ENCODE measurements at places on chromosomes 13 and 19.
A peak's percentile ranks its signal among the peaks of the same experiment; 100 is the strongest.

DNA sequence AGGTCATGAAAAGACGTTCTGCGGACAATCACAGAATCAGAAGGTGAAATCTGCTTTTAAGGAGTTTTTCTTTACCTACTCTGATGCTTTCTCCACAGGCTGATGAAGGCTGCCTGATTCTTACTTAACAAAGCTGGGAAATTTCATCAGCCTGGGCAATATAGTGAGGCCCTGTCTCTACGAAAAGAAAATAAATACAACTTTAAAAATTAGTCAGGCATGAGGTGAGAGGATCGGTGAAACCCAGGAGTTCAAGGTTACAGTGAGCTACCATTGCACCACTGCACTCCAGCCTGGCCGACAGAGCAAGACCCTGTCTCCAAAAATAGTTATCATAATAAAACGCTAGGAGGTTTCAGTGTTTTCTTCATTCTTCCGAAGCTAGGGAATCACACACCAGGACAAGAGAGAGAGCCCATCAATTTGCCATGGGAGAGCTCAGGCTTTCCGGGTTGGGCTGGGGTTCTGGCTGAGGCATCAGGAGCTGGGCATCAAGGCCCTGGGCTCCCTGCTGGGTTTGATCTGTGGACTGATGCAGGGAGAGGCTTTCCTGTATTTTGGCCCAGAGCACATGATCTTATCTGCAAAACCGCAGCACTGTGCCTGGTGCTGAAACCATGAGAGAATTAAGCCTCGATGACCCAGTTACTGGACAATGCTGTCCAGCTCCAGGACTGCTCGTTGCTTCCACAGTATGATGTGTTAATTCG, 25.1 kb upstream of the CEBPG start:
- DNase-seq: no peak

DNA sequence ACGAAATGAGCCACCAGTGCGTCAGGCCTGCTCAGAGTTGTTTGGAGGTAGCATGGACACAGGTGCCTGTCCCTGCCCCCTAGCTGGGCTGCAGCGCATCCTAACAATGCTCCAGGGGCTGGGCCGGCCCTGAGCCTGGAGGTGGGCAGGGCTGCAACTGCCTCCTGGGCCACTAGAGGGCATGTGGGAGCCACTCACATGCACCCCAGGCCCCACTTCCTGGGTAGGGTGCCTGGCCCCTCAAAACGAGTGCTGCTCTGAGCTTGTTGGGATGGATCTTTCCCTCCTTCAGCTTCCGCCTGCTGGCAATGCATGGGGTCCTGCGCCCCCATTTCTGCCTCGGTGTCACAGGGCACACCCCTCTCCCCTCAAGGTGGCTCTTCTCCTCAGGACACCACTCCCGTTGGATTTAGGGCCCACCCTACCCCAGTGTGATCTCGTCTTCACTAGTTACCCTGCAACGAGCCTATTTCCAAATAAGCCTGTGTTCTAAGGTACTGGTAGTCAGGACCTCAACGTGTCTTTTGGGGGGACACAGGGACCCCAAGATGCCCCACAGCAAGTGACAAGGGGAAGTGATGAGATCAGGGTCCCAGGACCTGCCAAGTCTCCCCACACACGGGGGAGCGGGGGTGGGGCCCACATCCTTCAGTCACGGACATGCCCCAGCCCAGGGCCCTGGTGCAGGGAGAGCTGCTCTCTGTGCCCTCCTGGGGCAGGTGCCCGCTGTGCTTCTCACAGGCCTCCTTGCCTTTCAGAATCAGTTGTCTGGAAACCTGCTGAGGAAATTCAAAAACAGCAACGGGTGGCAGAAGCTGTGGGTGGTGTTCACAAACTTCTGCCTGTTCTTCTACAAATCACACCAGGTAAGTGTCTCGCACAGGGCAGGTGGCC, 131.3 kb downstream of the STK24 start:
- DNase-seq: peak; percentile 83

- DNase-seq: no peak
These were observed 134.1 kb downstream of the URI1 start for GRCh38 chr19:30076101-30076551.

DNA sequence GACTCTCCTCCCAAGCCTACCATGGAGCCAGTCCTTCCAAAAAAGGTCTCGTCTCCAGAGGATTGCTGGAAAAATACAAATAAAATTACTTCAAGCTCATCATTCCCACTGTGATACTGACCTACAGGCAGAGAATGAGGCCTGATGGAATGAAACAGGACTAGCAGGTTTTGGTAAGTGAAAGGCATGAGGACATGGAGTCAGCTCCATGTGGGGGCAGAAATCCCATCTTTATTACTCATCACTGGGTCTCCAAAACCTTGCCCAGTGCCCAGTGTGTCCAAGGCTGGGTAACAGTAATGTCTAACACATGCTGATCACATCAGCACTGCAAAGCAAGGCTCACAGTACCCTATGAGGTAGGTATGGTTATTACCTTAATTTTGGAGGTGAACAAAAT, 235.4 kb downstream of the DNAJC15 start:
- DNase-seq: peak; percentile 16

DNA sequence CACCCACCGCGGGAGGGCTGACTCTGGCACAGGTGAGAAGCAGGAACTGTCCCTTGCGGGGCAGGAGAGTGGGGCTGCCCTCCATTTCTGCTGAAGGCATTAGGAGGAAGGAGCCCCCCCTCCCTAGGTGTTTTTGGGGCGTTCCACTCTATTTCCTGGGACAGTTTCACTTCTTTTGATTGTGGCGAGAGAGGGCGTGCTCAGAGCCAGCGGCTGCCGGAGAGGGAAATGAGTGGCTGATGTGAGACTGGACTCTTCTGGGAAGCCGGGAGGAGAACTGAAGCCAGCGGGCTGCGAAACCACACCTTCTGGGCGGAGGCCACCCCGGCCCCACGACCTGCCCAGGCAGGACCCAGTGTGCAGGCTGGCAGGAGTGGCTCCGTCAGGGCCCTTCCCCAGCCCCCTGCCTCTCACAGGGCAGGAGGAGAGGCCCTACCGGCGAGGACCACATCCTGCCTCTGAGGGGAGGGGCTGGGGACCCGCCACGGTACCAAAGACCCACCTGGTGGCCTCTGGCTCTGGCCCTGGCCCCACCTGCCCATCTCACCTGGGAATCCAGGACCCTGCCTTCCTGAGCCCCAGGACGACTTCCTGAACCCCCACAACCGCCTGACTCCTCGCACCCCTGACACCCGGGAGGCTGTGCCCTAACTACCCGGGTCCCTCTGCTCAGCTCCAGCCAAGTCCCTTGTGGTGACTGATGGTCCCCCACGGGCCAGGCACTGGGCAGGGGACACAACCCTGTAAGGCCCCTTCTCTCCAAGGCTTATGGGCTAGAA, 25.9 kb downstream of the MPND start:
- DNase-seq: peak; percentile 65

- no peak for DNase-seq
These were observed 553 bp downstream of the NAPA start for GRCh38 chr19:47514151-47514868.
